ENCODE measurements at places on chromosomes 3 and 15.

DNA sequence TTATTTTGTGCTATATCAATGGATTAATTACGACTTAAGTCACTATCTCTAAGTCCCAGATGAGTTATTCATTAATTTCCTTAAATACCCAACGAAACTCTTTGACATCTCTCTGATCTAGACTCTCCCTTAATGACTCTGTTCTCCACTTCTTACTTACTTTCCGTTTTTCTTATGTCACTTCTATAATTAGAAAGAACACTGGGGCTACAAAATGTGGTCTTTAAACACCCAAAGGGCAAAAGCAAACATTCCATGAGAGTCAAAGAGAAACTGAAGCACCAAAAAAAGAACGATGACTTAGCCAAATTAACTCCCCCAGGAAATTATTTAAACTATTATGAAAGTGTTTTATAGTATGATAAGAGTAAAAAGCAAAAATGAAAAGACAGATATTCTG is 166.4 kb upstream of the UBE2E2 start:
- no peak for DNase-seq

DNA sequence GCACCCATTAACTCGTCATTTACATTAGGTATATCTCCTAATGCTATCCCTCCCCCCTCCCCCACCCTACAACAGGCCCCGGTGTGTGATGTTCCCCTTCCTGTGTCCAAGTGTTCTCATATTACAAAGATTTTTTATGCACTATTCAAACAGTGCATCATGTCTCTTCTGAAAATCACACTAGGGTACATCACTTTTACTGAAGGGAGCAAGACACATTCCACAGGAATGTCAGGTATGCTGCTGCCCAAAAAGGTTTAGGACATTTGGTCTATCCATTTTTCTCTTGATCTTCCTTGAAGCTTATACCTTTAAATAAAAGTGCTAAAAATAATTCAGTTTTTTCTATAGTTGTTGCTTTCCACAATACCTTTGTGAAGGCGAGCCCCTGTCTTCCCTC is 9.2 kb upstream of the EPHA3 start:
- no peak for DNase-seq

DNA sequence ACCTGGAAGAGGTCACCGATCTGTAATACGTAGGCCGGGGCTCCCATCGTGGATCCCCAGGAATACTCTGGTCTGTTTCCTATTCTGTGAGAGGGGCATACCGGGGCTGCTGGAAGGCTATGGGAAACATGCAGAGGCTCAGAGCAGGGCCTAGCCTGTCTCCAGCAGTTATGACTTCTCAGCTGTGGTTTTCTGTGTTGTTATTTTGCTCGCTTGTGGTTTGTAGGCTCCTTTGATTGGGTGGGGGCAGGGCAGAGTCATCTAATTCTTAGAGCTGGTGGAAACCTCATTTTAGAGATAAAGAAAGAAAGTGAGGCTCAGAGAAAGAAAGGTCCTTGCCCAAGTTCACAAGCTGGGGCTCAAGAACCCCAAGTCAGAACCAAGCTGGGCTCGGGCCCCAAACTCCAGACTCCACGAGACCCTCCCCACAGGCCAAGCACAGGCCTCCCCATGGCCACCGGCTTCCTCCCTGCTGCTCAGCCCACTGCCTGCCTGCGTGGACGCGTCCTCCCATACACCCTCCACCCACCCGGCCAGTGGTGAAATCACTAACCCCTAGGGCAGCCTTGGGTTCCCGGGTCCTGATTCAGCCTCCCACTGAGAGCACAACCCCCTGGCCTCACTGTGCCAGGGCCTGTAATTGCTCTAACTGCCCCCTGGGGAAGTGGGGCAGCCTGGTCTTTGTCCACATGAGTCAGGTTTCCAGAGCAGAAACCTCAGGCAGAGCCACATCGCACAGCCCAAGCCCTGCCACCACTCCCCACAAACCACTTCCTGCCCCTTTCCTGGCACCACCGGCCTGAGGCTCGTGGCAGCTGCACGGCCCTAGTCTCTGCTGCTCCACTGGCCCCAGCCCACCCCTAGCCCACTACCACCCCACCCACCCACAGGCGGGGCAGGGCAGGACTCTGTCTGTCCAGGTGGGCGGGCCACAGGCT is 270.8 kb downstream of the UACA start:
- peak; percentile 72 for DNase-seq

DNA sequence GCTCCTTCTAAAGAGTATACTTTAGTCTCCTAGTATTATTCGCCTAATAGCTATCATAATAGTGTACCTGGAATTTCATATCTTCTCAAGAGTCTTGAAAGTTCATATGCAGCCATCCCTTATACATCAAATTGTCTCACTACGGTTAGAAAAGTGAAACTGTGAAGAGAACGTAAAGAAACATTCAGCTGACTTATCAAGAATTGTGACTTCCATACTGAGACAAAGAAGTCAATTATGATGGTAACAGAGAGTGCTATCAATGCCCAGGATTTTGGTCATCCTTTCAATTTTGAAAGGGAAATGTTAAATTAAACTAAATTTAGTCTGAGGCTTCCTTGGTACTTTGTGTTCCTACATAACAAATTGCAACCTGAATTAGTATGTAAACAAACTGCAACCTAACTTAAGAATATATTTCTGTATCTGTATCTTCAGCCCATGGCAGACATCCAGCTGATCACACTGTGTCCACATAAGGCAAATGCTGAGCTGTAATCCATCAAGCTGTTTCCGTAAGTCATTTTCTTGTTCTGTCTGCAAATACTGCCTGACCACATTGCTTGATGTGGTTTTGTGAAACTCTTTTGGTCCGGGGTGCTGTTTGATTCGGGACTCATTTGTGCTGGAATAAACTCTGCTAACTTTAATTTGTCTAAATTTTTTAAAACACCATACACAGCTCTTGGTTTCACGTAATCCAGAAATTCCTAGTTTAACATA is 469.6 kb downstream of the SI start:
- no peak for DNase-seq

Data from stimulated activated CD4-positive, alpha-beta T cell treated with anti-CD3 and anti-CD28 coated beads, Interleukin-1b, Interleukin-23, amount 100 ng/mL, for 4 hours (primary cell).